Right lobe of liver (tissue), 6 donors: ENCODE measurements at places on chromosomes 1 and 21. TPM values are rescaled to one million over a fixed set of nuclear protein-coding genes. Genes with fewer than 3 reads are reported as not detected.

The DCST2 gene
- 0.72 TPM for total RNA-seq

The PTGER3 gene
- total RNA-seq = not detected

DNA sequence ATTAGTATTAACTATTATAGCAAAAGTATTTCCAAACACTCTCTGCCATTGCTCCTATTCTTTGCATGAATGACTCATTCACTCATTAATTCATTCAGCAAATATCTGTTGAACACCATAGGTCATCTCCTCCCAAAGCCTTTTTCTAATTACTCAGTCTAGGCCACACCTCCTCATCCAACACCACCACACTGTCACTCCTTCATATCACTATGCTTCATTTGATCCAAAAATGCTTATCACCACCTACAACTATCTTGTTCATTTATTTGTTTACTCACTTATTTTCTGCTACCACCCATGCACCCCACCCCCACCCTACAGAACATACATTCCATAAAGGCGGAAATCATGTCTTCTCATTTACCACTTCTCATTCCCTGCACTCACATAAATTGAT is 94.4 kb upstream of the TNFSF4 start:
- DNase-seq = no peak

- no peak for DNase-seq
Measured at GRCh38 chr1:245184779-245185178, 30.0 kb downstream of the KIF26B start.

DNA sequence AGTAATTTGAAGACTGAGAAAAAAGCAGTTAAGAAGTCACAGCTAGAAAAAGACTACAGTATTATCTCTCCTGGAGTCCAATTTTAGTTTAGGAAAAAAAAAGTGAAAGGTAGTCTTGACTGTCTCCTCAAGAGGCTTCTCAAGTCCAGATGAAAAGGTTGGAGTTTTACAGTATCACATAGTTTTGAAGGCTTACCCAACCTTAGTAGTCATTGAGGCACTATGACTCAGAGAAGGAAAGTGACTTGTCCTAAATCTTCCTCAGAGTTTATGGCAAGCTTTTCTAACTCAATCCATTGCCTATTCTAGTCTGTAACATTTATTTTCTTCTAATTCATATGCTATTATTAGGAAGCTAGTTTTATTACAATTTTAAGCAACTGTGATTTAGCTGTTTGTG is 174.9 kb downstream of the DPYD start:
- no peak for DNase-seq

The CYP4B1 gene
- not detected for total RNA-seq

DNA sequence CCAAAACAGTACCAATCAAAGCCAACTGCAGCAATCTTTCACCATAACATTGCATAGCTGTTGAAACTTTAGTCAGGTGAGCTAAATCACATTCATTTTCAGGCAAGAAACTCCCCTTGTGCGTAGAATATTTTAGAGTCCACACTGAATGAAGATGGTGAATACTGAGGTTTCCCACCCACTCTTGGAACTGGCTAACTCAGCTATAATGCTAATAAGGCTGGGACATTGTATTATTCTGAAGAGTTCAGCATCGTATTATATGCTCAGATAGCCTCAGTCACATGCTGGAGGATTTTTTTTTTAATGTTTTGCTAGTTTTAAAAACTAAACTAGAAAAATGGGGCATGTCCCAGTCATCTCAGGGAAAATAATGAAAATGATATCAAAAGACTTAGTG is 352.3 kb upstream of the FMN2 start:
- DNase-seq = no peak

DNA sequence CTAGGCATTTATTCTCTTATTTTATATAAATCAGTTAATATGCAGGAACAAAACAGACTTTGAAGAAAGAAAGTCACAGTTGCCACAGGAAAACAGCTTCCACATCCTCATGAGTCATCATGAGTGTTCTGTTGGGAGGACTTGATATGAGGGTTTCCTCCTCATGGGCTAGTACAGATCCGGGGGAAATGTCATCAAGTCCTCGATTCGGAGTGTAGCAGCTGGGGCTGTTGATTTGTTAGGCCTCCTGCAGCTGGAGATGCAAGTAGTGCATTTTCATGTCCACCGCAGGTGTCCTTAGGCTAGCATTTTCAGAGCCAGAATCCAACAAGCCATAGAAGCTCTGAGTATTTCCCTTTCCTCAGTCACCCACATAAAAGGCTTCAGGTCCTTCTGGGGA is 36.7 kb downstream of the ADAM30 start:
- no peak for DNase-seq

The KRTAP12-2 gene
- total RNA-seq = not detected
